Iris pigment epithelial cell (primary cell): ENCODE measurements at places on chromosomes 2 and 18.

- DNase-seq: no peak
These were observed 357.6 kb upstream of the KLHL29 start for GRCh38 chr2:23027396-23027795.

DNA sequence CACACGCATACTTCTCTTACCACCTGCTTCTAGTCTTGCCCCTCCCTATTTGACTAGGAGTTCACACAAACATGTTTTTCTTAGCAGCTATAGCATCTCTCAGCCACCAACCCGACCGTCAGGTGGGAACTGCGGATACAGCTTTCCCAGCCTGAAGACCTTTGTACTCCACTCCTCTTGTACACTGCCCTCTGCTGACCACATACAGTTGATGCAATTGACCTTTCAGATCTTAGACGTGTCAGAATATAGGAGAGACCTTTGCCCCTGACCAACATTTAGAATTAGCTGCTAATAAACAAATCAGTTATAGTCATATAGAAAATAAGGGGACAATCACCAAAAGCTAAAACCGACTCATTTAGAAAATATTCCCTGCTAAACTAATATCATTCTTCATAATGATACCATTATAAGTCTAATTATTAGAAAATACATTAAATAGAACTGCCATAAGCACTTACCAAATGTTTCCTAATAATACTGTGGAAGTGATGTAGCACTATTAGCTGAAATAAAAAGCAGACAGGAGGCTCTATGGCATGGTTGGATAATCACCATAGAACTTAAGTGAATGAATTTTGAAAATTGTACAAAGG is 208.4 kb downstream of the RAD51AP2 start:
- DNase-seq: peak; percentile 64

- DNase-seq: no peak
These were observed 26.0 kb downstream of the MAP4K4 start for GRCh38 chr2:101723371-101724124.

DNA sequence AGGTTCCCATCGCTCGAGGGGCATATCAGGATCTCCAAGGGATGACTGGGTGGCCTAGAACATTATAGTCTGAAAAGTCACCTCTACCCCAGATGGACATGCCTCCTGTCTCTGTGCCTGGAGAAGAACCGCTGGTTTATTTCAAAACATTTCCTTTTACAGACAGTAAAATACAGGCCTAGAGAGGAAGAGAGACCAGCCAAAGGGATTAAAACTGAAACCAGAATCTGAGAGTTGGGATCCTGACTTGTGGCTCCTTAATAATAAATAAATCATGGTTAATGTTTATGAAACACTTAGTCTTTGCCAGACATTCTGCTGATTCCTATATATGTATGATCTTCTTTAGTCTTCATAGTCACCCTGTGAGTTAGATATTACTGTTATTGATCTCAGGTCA is 153.7 kb downstream of the DDX1 start:
- no peak for DNase-seq

- DNase-seq: no peak
These were observed 27.9 kb downstream of the EPG5 start for GRCh38 chr18:45939236-45939635.

DNA sequence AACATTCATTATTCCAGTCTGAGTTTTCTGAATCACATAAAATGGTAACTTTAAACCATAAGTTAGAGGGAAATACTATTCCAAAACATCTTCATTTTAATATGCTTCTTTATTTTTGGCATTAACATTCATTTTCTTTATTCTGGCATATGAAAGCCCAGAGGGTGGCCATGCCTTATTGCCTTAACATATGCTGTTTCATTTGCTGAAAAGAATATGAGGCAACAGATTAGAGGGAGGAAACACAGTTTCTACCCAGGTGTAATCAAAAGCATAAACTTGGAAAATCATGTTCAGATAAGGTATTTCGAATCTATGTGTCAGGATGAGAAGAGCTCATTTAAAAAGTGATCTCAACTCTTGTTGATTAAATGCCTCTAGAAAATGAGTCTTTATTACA is 379.9 kb upstream of the DSEL start:
- no peak for DNase-seq
